ENCODE measurements at places on chromosomes 16 and 17.
A peak's percentile ranks its signal among the peaks of the same experiment; 100 is the strongest.

DNA sequence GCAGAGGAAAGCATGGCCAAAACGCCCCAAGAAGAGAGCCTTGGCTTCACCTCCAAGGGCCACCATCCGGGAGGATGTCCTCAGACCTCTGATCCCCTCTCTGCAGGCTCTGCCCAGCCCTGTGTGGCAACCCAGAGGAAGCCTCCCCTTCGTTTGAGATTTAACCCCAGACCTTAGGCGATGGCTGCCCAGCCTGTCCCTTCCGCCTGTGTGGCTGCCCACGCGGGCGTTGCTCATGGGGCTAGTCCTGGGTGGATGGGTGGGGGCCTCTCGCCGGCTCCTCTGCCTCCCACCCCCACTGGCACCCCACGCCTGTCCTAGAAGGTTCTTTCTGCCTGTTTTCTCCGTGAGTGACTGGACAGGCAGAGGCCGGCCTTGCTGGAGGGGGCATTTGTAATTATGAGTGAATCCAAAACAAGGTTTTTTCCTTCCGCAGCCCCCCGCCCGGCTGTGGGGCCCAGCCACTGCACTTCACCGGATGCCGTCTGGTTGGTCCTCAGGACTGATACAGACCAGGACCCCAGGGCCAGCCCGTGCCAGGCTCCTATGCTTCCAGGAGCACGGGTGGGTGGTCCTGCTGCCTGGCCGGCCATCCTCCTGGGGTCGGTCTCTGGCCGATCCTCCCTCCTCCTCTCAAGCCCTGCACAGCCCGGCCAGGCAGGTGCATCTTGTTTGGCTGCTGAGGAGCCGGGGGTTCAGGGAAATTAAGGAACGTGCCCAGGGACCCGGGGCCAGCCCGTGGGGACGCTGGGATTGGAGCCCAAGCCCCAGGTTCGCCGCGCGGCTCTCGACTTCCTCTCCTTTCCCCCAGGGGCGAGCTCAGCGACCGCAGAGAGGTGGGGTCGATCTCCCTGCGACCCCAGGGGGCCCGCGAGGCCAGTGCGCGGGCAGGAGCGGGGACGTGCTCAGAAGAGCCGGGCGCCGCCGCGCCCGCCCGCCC is at the start of gene TMEM235:
Gene TMEM235, plus strand, starts transcription at position 636 of the 940 bp plus-strand sequence. CDS start 393 bp downstream, outside the sequence.
- no peak for DNase-seq

DNA sequence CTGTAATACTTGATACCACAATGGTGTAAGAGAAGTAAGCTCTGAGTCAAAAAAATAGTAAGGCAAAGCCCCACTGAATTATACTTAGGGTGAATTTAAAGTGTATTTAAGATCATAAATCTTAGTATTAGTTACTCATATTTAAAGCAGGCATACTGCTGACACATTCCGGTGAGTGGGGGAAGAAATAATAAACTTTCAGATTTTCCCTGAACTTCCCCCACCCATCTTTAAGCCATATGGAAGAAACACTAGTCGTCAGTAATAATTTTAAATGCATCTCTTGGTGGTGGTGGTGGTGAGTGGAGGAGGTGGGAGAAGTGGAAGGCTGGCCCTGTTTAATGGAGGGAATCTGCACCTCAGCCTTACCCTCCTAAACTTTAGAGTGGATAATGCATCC is 20.5 kb downstream of the MPHOSPH6 start:
- peak; percentile 25 for DNase-seq

DNA sequence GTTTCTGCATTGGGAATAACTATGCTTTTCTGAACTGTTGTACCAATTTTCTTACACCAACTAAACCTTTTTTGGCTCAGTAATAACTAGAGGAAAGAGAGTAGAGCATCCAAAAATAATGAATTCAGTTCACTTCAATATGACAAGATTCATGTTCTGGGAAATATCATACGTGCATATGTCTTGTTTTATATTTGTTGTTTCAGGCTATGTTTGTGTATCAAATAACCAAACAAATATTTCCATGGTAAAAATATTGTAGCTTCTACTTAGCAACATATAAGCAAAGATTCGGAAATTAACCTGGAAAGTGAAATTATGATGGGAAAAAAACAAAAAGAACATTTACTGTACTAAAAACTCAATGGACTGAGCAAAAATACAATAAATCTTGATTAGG is 503.2 kb downstream of the TMEM114 start:
- no peak for DNase-seq

- peak; percentile 36 for DNase-seq
Observed at GRCh38 chr17:36850790-36851189, 86.5 kb upstream of the LHX1 start.

GRCh38 chr17:50563092-50563511 is 2.6 kb downstream of the CACNA1G start:
- no peak for DNase-seq

DNA sequence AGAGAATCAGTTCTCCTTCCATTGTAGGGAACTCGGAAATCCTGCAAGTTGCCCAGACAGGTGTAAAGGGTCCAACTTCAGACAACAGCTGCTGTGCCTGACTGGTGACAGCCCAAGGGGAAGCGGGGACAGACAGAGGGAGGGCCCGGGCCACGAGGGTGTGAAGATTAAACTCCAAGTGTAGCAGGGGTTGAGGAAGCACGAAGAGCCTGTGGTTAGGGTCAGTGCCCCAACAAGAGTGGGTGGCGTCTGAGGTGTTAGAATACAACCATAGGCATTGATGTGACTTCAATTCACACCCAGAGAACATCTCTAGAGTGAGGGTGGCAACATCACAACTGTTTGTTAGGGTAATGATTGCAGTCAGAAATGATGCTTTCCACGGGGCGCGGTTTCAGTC is 39.1 kb downstream of the ASPA start:
- DNase-seq: no peak

DNA sequence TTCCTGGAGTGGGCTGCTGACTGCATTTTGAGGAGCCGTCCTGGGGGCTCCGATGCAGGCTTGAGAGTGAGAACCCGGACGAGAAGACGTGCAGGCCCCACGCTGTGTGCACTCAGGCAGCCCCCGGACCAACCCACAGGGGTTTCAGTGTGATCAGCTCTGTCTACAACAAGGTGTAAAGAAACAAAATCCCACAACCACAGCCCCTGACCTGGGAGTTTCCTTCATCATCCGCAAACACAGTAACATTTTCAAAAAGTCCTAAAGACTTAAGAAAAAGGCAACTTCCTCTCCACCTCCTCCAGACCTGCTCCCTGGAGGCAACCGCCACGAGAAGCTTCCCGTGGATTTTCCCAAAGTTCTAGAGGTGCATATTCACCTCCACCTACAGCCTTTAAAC is 15.4 kb upstream of the MEAK7 start:
- DNase-seq: no peak

DNA sequence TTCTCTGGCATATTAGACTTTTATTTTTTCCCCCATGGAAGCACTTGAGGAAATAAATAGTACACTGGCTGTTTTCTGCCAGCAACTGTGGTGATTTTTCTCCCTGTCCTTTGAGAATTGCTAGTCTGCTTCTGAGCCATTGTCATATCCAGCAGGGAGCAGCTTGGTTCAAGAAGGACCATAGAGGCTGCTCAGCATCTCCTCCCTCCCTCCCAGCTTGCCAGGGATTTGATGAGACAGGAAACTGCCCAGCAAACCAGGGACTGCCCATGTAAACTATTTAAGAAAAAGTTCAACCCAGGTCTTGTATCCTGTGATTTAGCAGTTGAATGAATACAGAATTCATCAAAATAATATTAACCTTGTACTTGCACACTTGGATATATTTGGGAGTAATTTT is 39.5 kb downstream of the CYB5B start:
- DNase-seq: no peak

DNA sequence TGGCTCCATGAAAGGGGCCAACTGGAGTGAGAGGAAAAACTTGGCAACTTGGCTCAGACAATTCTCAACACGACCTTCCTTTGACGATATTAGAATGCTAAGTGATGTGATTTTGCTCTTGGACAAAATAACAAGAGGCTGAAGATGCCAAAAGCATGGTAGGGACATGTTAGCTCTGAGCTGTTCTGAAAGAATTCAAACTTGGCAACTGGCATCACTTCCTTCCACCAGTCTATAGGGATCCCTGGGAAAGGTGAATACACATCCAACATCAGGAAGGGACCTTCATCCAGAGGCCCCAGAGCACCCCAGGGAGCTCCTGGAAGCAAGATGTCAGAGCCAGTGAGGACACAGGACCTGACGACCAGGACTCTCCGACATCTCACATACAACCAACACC is 4.3 kb downstream of the KRT37 start:
- DNase-seq: no peak

- peak; percentile 16 for DNase-seq
Observed at GRCh38 chr16:64657316-64658011, 464.4 kb downstream of the CDH11 start.

Data from fibroblast of skin of left quadriceps (primary cell).